ENCODE measurements at places on chromosomes 5 and 9. TPM values are rescaled to one million over a fixed set of nuclear protein-coding genes. Genes with fewer than 3 reads are reported as not detected.

PCDHB8 gene
- 0.29 TPM for total RNA-seq

GABRG2 gene
- total RNA-seq, result not detected

AGXT2 gene
- not detected for total RNA-seq

CLINT1 gene
- total RNA-seq, result 98.6 TPM

PCDHA1 gene
- not detected for total RNA-seq

PCDHB5 gene
- total RNA-seq, result 0.98 TPM

DDX31 gene
- 15.7 TPM for total RNA-seq

OGN gene
- total RNA-seq, result not detected

NRG2 gene
- total RNA-seq, result 0.96 TPM

SPACA9 gene
- 2.6 TPM for total RNA-seq

BTNL3 gene
- total RNA-seq, result not detected

TMEM252 gene
- total RNA-seq, result not detected

ACSL6 gene
- total RNA-seq, result not detected

CDH6 gene
- not detected for total RNA-seq

AK1 gene
- 66.9 TPM for total RNA-seq

ANKRD31 gene
- 0.10 TPM for total RNA-seq

LHX6 gene
- 10.1 TPM for total RNA-seq

RANBP3L gene
- total RNA-seq, result not detected

S100Z gene
- not detected for total RNA-seq

RAD17 gene
- 19.5 TPM for total RNA-seq

TMEM174 gene
- not detected for total RNA-seq

DRD1 gene
- not detected for total RNA-seq

ZNF608 gene
- total RNA-seq, result 18.2 TPM

GRIA1 gene
- 0.33 TPM for total RNA-seq

CAAP1 gene
- total RNA-seq, result 17.9 TPM

TAF7 gene
- total RNA-seq, result 51.5 TPM

PTPN3 gene
- 0.19 TPM for total RNA-seq

COL15A1 gene
- 1.6 TPM for total RNA-seq

MSX2 gene
- total RNA-seq, result not detected

SLIT3 gene
- total RNA-seq, result 0.10 TPM

SCGB3A2 gene
- total RNA-seq, result not detected

ANKRD33B gene
- total RNA-seq, result 6.9 TPM

DNM1 gene
- 0.48 TPM for total RNA-seq

NUTM2G gene
- total RNA-seq, result not detected

C9orf43 gene
- total RNA-seq, result 1.2 TPM

TRIM7 gene
- total RNA-seq, result 7.9 TPM

ALDH7A1 gene
- 28.5 TPM for total RNA-seq

MACIR gene
- total RNA-seq, result 11.2 TPM

PCDHGB3 gene
- total RNA-seq, result 6.5 TPM

ZNF454 gene
- 1.1 TPM for total RNA-seq

SLC25A48 gene
- total RNA-seq, result not detected

CDX1 gene
- not detected for total RNA-seq

ASPN gene
- not detected for total RNA-seq

CYSRT1 gene
- 0.65 TPM for total RNA-seq

LCN1 gene
- total RNA-seq, result not detected

SPINK13 gene
- total RNA-seq, result not detected

FOXD4L4 gene
- 0.19 TPM for total RNA-seq

PIP5K1B gene
- 0.19 TPM for total RNA-seq

MARCHF3 gene
- total RNA-seq, result 75.8 TPM

Data from vein endothelial cell (primary cell).